ENCODE measurements at places on chromosomes 13 and 19.

DNA sequence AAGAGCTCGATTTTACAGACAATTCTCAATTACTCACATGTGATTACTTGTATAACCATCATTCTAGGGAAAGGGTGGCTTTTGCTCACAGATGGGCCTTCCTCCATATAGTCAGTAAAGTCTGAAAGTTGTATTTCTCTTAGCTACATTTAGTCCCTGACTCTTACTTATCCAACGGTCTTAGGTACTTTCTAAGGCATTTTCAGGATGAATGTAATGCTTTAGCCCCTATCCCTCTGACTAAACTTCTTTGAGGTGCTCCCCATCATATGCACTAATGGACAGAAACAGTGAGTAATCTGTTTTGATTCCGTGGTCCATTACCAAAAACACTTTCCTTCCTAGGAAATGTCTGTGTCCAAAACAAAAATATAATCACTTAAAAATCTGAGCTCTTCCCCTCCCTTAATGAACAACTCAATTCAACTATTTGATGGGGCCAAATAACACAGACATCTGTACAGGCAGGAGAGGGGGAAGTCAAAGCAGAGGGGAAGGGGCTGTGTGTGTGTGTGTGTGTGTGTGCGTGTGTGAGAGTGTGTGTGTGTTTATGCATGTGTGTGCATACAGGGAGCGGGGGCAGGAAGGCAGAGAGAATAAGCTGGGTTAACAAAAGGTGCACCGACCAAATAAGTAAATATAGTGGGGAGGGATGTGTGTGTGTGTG lies 84.9 kb downstream of the USP12 start:
- no peak for DNase-seq

GRCh38 chr19:5850743-5851293 lies 431 bp downstream of the FUT3 start:
- DNase-seq, result no peak

GRCh38 chr13:109715902-109716301 lies 70.5 kb downstream of the IRS2 start:
- no peak for DNase-seq

GRCh38 chr13:24184882-24185281 lies 24.4 kb downstream of the SPATA13 start:
- no peak for DNase-seq

GRCh38 chr19:34990578-34991192 lies 9.4 kb upstream of the GRAMD1A start:
- DNase-seq, result no peak

DNA sequence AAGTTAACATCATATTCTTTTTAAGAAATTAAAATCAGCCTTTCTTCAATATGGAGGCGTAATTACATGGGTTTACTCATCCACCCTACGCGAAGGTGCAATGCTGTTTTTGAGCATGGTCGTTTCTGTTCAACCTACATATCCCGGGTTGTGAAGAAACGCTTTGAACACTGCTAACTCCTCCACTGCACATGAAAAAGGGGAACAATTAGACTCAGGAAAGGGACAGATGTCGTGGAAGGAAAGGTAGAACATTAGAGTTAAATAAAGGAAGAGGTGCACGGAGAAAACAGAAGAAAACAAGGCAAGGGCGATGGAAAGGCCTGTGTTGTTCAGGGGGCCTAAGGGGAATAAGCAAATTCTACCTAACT lies 4.1 kb downstream of the ZIC5 start:
- no peak for DNase-seq

DNA sequence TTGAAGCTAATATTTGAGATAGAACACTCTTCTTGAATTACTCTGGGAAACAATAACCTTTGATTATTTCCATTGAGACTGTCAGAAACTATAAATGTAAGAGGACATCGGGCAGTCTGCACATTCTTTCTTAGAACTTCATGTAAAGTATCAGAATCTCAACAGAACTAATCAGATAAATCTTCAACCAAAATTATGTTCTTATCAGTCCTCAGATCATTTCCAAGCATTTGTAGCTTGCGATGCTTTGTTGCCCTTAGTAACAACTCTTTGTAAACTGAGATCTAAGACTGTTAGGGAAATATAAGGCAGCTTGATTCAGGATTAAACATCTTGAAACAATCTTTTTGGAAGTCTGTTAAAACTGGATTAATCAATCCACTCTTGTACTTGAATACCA lies 70.3 kb downstream of the FNDC3A start:
- DNase-seq, result no peak

- DNase-seq, result no peak
Observed at GRCh38 chr13:78977311-78977710, 318.4 kb upstream of the OBI1 start.

DNA sequence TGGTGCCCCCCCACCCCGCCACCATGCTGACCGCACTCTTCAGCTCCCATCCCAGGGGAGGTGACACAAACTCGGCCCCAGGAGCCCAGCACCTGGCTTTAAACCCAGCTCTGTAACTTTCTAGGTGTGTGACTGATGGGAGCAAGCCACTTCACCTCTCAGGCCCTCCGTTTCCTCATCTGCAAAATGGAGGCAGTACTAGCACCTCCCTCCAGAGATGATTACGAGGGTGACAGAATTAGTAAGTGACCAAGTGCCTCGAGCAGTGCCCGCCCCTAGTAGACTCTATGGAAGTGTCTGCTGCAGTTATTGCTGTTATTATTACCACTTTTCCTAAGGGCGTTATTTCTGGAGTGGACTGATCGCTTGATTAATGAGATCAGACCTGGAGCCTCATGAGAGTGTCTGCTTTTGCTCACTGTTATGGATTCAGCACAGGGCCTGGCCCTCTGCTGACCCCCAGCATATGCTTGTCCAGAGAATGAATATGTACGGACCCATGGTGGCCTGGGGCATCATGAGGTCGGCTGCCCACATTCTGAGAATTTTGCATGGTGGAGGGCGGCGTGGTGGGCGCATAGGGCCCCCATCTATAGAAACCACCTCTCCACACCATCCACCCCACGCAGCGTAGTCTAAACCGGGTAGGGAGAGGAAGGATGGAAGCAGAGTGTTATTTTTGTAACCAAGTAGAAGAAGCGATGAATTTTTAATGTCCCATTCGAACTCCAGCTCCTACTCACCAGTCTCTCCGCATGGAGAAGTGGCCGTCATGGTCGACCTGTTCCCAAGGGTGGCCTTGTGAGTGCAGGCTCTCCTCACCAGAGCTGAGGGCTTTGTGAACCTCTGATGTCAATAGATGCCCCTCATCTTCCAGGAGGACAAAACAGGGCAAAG lies 48.2 kb downstream of the CAPN12 start:
- DNase-seq, result no peak

DNA sequence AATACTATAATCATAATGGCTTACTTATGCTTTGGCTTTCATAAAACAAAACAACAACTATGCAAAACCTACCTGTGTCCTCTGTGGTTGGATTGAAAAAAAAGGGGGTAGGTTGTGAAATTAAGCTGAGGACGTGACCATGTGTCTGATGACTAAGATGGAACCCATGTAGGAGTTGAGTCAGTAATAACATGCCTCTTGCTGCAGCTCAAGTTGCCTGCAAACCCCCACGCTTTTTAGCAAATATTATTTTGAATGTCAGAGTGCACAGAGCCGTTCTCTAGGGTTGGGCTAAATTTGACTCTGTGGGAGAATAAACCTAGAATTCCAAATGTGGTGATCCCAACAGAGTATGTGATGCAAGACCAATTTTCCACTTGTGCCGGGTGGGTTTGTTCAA lies 209.3 kb downstream of the KCNRG start:
- DNase-seq, result no peak

DNA sequence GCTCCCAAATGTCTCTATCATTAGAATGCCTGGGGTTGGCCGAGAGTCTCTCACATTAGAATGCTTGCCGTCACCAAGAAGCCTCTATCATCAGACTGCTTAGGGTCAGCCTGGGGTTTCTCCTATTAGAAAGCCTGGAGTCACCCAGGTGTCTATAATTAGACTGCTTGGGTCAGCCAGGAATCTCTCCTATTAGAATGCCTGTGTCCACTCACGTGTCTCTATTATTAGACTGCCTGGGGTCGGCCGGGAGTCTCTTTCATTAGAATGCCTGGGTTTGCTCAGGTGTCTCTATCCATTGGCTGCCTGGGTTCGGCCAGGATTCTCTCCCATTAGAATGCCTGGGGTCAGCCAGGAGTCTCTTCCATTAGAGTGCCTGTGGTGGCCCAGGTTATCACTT lies 1453.1 kb downstream of the UQCRFS1 start:
- no peak for DNase-seq
